ENCODE measurements at places on chromosomes 3 and 15. TPM values are rescaled to one million over a fixed set of nuclear protein-coding genes. Genes with fewer than 3 reads are reported as not detected.

DNA sequence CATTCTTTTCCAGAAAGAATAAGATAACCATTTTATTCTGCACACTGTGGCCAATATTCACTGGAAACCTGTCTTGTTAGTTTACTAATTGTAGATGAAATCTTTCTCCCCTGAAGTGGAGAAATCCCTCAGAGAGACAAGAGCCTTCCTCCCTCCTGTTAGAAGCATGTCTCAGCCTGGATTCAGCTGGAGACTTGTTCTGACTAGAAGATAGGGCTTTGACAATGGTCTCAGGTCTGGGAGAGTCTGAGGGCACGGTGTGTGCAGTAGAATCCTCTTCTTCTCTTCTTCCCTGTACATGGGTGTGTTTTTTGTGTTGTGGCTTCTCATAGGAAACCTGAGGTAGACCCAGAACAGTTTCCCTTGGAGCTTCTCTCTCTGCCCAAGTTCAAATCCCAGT, 19.9 kb downstream of the CCK start:
- DNase-seq, result no peak

- peak; percentile 69 for DNase-seq
These were observed 32.5 kb downstream of the RFTN1 start for GRCh38 chr3:16480861-16481545.

DNA sequence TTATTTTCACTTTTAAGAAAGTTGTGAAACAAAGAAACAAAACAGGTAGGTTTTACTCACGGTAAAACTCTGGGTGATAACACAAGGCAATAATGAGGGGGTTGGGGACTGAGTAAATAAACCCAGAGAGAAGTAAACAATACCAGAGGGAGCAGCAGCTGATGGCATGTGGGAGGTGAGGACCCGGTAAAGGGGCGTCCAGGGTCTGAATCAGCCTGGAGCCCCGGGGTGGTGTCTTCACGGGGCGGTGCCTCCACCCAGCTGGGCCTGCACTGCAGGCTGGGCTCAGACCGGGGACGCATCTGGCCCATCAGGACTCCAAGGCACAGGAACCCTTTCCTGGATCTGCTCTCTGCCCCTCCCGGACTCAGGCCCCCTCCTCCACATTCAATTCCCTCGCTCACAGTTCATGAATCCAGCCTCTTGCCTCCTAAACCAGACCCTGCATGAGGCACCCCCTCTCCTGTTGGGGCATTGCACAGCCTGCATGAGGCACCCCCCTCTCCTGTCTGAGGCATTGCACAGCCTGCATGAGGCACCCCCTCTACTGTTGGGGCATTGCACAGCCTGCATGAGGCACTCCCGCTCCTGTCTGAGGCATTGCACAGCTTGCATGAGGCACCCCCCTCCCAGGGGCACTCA, 73.9 kb upstream of the MFGE8 start:
- DNase-seq, result peak; percentile 67

- no peak for DNase-seq
These were observed 7.0 kb upstream of the LRCH3 start for GRCh38 chr3:197784019-197784585.

DNA sequence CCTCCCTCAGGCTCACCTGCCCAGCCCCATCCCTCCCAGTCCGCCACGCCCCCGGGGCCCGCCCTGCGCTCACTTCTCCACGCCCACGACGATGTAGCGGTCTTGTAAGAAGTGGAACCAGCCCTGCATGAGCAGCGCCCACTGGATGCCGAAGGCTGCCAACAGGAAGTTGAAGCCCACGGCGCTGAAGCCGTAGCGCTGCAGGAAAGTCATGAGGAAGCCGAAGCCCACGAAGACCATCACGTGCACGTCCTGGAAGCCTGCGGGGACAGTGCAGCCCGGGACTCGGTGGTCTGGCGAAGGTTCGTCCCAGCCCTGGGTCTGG, 9.7 kb downstream of the RHCG start:
- peak; percentile 40 for DNase-seq

GRCh38 chr3:123687286-123687685, 102.4 kb upstream of the HACD2 start:
- no peak for DNase-seq

DNA sequence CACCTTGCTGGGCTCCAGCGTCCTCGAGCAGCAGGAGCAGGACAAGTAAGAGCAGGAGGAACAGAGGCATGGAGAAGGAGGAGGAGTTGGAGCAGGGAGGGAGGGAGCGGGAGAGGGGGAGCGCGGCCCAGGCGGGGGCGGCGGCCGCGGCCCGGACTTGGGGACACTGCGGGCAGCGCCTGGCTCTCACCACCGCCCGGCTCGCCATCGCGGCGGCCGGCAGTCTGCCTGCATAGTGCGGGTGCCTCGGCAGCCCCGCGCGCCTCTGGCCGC, 440 bp downstream of the DCBLD2 start:
- DNase-seq, result peak; percentile 49

- no peak for DNase-seq
These were observed 533.4 kb downstream of the NTRK3 start for GRCh38 chr15:87722941-87723691.

DNA sequence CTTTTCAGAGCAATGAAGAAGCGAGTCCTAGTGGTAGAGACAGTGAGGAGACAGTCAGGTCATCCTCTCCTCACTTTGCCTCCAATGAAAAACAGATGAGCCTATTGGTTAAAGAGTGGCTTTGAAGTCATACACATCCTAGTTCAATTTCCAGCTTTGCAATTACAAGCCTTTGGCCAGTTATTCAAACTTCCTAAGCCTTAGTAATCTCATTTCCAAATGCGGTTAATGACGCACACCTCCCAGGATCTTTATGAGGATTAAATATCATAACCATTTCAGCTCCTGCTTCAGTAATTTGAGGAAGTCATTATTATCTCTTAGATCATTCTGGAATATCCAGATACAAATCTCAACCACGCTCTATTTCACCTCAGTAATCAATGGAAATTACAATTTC, 10.0 kb upstream of the ST6GAL1 start:
- DNase-seq, result no peak

DNA sequence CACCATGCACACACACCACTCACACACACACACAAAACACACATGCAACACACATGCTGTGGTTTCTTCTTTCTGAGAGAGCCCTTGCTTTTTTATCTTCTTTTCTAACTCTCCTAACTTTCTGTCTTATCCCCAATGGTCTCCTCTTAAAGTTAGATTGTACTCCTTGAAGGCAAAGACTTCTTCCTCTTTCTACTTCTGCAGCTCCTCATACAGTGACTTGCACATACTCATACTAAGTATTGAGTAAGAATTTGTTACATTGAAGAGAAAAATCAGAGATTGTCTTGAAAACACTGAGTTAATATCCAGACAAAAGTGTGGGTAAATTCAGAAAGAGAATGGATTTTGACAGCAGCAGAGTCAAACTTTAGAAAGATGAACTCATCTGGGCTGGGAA, 64.4 kb downstream of the GTPBP8 start:
- no peak for DNase-seq

- no peak for DNase-seq
These were observed 607.5 kb upstream of the BCHE start for GRCh38 chr3:166444756-166445155.

GRCh38 chr15:88707771-88708654, 69.2 kb downstream of the ISG20 start:
- DNase-seq, result no peak

GRCh38 chr3:162119651-162120050, 623.0 kb downstream of the OTOL1 start:
- DNase-seq, result no peak

DNA sequence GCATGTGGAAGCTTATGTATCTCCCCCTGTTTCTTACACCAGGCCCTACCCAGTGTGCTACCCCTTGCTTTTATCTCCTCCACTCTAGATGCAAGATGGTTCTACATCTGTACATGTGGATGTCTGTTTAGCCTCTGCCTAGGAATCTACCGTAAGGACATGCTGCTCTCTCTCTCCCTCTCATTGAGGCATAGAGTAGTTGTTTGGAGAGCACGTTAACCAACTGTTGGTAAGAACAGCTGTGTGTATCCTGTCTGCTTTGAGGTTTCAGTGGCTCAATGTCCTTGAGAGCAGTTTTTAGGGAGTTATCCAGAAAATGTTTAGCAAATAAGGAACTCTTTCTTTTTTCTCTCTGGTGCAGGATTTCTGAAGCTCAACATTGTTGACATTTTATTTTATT, 152.8 kb downstream of the DNAJB8 start:
- DNase-seq, result no peak

GRCh38 chr15:60519218-60519617, 40.3 kb upstream of the ICE2 start:
- no peak for DNase-seq

- no peak for DNase-seq
These were observed 312.4 kb upstream of the RORA start for GRCh38 chr15:61541516-61541915.

PLA2G4D gene
- total RNA-seq, result not detected

OSBPL10 gene
- total RNA-seq, result 79.5 TPM

LMCD1 gene
- 23.9 TPM for total RNA-seq

SPINK8 gene
- not detected for total RNA-seq

LMLN gene
- 2.4 TPM for total RNA-seq

RARRES1 gene
- 7.6 TPM for total RNA-seq

SHF gene
- total RNA-seq, result 12.9 TPM

SCAP gene
- total RNA-seq, result 104 TPM

Measured in Caco-2 (cell line).